ENCODE measurements at places on chromosomes 13 and 19.

- no peak for DNase-seq
Observed at GRCh38 chr19:46391296-46392251, 21.8 kb downstream of the CCDC8 start.

- DNase-seq: no peak
Observed at GRCh38 chr13:46801858-46802257, 4.9 kb upstream of the ESD start.

DNA sequence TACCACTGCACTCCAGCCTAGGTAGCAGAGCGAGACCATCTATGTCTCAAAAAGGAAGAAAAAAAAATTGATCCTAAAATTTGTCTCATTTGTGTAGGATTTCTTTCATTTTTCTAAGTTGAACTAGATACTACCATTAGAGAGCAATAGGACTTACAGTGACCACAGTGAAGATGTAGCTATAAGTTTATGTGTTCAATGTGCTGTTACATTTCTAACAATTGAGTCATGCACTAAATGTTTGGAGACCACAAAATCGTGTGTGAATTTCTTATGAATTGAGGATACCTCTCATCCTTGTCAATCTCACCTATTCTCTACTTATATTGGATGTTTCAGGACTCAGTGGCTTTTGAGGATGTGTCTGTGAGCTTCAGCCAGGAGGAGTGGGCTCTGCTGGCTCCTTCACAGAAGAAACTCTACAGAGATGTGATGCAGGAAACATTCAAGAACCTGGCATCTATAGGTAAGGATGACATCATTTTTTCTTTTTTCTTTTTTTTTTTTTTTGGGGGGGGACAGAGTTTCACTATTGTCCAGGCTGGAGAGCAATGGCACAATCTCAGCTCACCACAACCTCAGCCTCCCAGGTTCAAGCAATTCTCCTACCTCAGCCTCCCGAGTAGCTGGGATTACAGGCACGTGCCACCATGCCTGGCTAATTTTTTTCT lies 12.8 kb downstream of the ZNF791 start:
- DNase-seq: no peak

GRCh38 chr13:43005460-43006236 lies 13.6 kb upstream of the EPSTI1 start:
- DNase-seq: peak; percentile 60

DNA sequence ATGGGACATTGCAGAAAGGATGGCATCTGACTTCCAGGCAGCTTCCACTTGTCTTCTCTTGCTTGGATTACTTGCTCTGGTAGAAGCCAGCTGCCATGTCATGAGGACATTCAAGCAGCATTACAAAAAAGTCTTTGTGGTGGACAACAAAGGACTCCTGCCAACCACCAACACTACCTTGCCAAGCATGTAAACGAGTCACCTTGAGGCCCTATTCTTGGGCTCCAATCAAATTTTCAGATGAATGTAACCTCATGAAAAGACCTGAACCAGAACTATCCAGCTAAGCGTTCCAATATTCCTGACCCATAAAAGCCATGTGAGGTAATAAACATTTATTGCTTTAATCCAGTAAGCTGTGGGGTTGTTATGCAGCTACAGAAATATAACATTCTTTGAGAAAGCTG lies 12.5 kb downstream of the PROSER1 start:
- DNase-seq: no peak

DNA sequence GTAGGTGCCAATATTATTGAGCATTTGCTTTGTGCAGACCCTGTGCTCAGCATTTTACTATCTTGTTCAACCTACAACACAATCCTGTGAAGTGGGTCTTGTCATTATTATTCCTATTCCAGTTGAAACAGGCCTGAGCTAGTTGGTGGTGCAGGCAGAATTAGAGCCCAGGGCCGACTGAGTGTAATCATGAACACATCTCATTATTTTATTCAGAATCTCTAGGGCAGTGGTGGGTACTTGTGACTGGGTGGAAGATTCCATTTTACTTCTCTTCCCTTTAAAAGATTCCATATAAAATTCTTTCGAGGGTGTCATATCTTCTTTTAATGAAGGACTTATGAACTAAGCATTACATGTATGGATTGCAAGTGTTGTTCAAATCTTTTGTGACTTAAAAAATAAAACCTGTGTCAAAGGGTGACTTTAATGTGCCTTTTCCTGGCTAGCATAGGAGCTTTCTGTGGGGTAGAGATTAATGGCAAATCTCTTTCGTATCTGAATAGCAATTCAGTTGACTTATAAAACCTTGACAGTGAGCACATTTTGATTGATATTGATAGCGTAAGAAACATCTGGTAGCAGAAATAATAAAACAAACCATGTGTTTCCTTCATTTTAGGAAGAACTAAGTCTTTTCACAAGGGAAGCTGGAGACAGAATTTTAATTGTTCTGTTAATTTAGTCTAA lies 20.3 kb downstream of the B3GLCT start:
- no peak for DNase-seq

- no peak for DNase-seq
Observed at GRCh38 chr19:50906217-50906616, 5.0 kb downstream of the KLK4 start.

- peak; percentile 19 for DNase-seq
Observed at GRCh38 chr13:39364947-39365468, 238.0 kb downstream of the LHFPL6 start.
